ENCODE measurements at places on chromosomes 2 and 18. TPM values are rescaled to one million over a fixed set of nuclear protein-coding genes. Genes with fewer than 3 reads are reported as not detected.

KCNS3 gene
- not detected for polyA plus RNA-seq

CPLX4 gene
- not detected for polyA plus RNA-seq

SAG gene
- polyA plus RNA-seq, result not detected

PLGLB2 gene
- polyA plus RNA-seq, result 0.14 TPM

SLC11A1 gene
- polyA plus RNA-seq, result 0.37 TPM

DCC gene
- not detected for polyA plus RNA-seq

DES gene
- polyA plus RNA-seq, result not detected

GPAT2 gene
- 3.6 TPM for polyA plus RNA-seq

BABAM2 gene
- 55.2 TPM for polyA plus RNA-seq

MERTK gene
- 0.25 TPM for polyA plus RNA-seq

SCYGR7 gene
- polyA plus RNA-seq, result not detected

ASB18 gene
- polyA plus RNA-seq, result not detected

TCF7L1 gene
- polyA plus RNA-seq, result not detected

C2orf66 gene
- polyA plus RNA-seq, result not detected

RAB17 gene
- not detected for polyA plus RNA-seq

CXXC1 gene
- polyA plus RNA-seq, result 80.8 TPM

PTH2R gene
- not detected for polyA plus RNA-seq

SLC4A5 gene
- 3.4 TPM for polyA plus RNA-seq

MAP3K19 gene
- not detected for polyA plus RNA-seq

RAMP1 gene
- polyA plus RNA-seq, result 1.3 TPM

RPRM gene
- not detected for polyA plus RNA-seq

LHCGR gene
- not detected for polyA plus RNA-seq

DTNB gene
- polyA plus RNA-seq, result 24.3 TPM

SELENOI gene
- 3.1 TPM for polyA plus RNA-seq

BCL11A gene
- polyA plus RNA-seq, result not detected

CDK5R2 gene
- not detected for polyA plus RNA-seq

ANAPC1 gene
- polyA plus RNA-seq, result 26.2 TPM

All from CD4-positive, alpha-beta memory T cell (primary cell).